ENCODE measurements at places on chromosomes 7 and 10.

DNA sequence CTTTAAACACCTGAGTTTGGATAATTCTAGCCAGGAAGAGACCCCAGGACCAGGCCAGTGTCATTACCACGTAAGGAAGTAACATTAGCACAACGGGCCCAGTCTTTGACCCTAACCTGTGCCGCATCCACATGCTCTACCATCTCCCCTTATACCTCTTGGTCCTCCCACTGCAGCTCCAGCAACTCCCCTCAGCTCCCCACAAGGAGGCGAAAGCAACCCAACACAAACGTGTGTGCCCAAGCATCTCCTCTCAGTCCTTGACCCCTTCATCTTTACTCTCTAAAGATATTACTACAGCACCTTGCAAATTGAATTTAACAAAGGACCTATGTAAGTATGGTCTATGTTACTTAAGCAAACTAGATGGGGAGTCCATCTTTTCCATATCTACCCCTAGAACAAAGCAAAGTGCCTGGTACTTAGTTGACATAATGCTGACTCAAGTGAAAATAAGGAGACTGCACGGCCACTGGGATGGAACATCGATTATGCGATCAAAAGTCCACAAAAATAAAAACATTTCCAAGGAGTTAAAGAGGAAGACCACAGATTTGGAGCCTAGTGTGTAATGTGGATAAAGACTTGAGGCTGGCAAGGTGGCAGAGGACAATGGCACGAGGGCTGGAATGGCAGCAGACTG is 147.7 kb downstream of the JAZF1 start:
- no peak for DNase-seq

GRCh38 chr7:117190104-117190503 is 132.8 kb downstream of the WNT2 start:
- DNase-seq = no peak

DNA sequence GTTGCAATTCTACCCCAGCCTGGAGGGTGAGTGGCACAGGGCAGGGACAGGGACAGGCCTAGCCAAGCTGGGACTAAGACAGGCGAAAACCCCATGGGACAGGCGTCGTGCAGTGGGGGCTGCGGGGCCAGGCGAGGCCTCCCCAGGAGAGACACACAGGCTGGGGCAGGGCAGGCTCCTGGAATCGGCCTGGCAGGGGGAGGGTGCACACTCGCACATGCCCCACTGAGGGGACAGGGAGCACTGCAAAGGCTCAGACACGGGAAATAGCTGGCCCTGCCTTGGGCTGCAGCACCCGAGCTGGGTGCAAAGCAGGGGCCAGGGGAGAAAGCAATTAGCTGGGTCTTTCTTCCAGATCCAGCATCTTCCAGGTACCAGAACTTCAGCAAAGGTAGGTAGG is 10.4 kb downstream of the LAT2 start:
- no peak for DNase-seq

- no peak for DNase-seq
Observed at GRCh38 chr10:3666525-3667302, 118.3 kb downstream of the KLF6 start.

DNA sequence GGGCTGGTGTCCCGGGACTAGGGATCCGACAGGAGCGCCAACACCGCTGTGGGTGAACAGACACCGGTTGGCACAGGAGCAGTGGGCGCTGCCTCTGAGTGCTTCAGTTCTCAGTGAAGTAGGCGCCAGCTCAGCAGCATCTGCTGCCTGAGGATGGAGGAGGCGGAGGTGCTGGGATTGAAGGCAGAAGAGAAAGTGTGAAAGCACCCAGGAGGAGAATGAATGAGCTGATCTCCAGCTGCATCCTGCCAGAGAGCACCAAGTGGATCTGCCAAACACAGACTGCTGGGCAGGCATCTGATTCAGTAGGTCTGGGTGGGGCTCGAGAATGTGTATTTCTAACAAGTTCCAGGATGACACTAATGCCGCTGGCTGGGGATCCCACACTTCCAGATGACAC is 74.5 kb downstream of the LANCL2 start:
- DNase-seq = no peak

GRCh38 chr7:43850348-43851116 is 18.8 kb downstream of the MRPS24 start:
- no peak for DNase-seq

GRCh38 chr10:117537436-117537903 is 5.1 kb upstream of the EMX2 start:
- DNase-seq = no peak

- no peak for DNase-seq
Observed at GRCh38 chr7:39306016-39306570, 260.1 kb upstream of the YAE1 start.

DNA sequence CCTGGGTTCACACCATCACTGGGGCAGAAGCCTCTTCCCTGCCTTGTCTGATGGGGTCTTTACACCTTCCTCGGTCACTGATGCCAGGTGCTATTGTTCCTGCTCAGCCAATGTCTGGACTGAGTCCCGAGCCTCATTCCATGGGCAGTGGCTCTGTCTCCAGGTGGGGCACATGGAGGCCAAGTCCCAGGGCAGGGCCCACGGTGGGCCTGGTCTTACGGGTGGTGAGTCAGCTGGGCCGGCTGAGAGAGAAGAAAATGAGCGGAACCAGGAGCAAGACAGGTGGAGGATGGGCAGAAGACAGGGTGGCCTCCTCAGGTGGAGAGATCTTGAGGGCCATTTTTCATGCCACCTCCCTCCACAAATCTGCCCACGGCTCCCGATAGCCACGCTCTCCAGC is 131.7 kb upstream of the FAM20C start:
- DNase-seq = no peak

DNA sequence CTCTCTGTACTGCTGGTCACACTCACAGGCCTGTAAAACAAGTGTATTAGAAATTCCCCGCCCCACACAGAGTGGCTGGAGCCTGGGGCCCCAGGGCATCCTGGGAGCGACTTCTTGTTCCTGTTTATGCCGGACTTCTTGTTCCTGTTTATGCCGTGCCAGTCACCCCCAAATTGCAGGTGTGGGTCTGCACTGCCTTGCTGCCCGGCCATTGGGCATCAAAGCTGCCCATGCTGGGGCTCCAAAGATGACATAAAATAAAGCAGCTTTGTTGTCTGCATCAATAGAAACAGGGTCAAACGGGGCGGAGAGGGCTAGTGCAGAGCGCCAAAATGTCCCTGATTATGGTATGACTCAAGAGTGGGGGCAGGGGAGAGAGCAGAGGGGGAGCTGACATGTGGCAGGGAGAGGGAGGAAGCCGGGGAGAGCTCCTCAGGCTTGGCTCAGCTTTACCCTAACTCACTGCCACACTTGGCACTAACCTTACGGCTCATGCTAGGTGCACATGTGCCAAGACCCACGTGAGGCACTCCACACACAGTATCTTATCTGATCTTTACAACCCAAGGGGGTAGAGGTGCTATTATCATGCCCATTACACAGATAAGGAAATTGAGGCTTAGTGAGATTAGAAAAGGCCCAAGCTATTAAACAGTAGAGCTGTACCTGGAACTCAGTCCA is 98.4 kb downstream of the PIP4K2A start:
- DNase-seq = no peak

GRCh38 chr7:132738254-132738653 is 162.0 kb upstream of the PLXNA4 start:
- peak; percentile 69 for DNase-seq

GRCh38 chr10:115974816-115975430 is 298.1 kb downstream of the GFRA1 start:
- no peak for DNase-seq

DNA sequence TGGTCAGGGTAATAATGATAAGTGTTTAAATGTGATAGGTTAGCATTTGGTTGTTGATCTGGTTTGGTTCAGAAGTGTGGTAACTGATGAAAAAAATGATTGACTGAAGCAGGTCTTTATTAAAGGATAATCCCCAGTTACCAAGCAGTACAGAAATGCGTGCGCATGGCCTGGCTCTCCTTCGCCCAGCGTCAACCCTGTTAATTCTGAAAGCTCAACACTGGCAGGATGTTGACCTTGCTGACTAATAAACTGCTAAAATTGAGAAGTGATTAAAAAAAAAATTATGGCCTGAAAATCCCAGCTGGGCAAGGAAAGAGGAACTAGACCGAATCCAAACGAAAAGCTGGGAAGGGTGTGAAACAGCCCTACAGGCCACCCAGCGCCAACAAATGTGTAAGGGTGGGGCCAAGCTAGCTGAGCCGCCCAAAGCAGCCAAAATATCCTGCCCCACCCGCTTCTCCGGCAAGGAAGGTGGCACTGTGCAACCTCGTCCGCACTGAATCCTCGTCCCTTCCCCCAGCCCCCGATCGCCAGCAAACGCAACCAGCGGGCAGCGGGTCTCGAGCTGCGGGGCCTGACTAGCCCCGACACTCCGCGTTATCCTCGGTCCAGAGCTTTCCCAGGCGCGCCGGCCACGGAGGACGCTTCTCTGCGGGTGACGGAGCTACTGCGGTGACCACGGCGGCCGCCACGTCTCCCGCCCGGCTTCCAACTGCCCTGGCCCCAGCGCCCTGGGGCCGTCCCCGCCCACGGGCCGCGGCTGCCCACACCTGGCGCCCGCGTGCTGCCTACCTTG is 561 bp downstream of the SHTN1 start:
- DNase-seq = no peak

- DNase-seq = no peak
Observed at GRCh38 chr10:71202314-71202713, 10.1 kb upstream of the UNC5B start.

DNA sequence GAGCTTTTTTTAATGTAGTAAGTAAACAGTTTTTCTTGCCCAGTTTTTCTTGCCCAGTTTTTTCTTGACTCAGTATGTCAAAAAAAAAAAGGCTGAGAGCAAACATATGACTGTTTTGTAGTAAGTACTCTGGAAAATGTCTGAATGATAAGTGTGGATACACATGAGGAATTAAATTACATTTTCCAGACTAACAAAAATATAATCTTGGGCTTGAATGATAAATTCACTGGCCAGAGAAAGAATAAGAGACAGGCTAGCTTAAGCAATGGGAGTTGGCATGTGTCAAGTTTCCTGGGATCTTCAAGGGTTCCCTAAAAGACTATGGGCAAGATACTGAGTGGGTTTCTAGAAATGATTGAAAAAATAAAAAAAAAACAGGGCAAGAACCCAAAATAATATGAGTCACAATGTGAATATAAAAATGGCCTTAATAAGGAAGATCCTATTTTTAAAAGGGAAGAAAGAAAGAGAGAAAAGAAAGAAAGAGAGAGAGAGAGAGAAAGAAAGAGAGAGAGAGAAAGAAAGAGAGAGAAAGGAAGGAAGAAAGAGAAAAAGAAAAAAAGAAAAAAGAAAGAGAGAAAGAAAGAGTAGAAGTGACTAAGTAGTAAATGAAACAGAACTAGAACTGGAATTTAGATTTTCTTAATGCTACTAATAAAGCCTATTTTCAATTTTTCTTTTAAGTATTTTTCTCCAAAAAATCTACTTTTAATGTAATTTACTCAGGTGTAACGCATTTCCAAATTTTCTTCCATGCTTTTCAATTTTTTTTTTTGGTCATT is 60.2 kb downstream of the TFPI2 start:
- no peak for DNase-seq

- no peak for DNase-seq
Observed at GRCh38 chr10:88791924-88792323, 10.6 kb upstream of the LIPM start.

DNA sequence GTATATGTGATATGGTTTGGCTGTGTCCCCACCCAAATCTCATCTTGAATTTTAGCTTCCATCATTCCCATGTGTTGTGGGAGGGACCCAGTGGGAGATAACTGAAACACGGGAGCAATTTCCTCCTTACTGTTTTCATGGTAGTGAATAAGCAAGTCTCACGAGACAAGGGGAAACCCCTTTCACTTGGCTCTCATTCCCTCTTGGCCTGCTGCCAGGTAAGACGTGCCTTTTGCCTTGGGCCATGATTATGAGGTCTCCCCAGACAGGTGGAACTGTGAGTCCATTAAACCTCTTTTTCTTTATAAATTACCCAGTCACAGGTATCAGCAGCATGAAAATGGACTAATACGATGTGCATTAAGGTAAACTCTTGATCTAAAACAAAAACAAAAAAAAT is 357.1 kb upstream of the AOAH start:
- no peak for DNase-seq

DNA sequence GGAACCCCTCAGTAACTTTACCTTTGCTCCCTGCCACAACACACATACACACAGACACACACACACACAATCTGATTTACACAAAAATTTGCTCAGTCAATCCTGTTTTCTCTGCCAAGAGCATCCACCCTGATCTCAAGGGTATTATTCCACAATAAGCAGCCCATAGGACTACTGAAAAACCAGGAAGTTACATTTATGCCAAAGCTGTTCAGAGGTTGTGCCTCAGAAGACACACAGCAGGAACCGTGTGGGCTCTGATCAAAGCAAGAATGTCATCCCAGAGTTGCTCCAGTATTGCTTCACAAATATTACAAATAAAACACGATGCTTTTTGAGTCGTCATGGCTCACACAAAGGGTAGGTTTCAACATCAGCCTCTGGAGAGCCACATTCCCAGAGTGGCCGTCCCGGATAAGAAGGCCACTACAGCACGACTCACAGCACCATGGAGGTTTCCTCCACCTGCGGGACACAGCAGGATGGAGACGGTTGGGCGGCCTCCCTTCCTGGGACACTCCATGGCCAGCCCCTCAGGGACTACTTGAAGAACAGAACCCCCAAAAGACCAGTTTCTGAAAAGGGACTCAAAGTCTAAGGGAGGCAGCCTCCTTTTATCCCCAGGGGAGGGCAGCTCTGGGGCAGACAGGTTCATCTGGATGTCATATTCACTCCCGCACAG is 1.6 kb downstream of the AIFM2 start:
- DNase-seq = no peak

All from epithelial cell of prostate (primary cell).